ENCODE measurements at places on chromosomes 13 and 19.

GRCh38 chr13:114071410-114071809 is 61.0 kb downstream of the RASA3 start:
- no peak for DNase-seq

DNA sequence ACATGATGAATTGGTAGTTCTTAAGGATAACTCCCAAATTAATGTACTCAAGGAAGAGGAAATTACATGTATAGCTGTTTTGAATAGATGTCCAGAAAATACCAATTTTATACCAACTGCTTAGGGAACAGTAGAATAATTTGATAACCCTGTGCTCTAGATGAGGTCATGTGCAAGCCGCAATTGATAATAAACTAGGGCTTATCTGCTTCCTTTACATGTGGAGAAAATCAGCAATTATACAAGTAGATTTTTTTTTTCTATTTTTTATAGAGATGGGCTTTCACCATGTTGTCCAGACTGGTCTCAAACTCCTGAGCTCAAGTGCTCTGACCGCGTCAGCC is 9.3 kb downstream of the TPT1 start:
- DNase-seq: no peak

DNA sequence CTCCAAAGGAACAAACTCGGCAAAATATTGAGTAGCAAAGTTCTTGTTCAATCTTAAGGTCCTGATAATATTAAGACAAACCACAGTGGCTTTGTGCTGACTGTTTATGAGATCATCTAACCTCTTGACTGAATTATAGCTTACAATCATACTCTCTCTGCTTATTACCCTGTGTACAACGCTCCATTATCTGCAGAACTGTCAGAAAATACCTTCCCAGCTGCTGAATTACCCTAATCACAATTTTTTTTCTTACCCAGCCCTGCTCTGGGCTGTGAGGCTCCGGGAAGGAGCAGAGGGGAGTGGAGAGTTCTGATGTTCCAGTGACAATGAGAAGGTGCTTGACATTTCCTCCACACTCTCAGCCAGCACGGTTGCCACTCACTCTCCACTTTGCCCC is 64.8 kb downstream of the DCT start:
- DNase-seq: no peak

DNA sequence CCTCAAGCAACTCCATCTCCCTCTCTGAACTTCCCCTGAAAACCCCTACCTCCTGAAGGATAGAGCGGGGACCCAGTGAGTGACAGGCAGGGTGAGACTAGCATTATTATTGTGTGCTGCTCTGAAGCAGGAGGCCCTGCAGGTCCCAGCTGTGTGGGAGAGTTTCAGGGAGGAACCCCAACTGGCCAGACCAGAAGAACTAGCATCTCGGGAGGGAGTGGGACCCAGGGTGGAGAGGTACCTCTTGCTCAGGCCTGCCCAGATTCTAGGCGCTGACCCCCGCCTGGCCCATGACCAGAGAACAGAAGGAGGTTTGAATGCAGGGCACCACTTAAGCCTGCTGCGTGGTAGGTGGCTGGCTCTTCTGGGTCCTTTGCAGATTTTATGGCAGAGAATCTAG is 5.7 kb upstream of the LYPD3 start:
- DNase-seq: no peak

DNA sequence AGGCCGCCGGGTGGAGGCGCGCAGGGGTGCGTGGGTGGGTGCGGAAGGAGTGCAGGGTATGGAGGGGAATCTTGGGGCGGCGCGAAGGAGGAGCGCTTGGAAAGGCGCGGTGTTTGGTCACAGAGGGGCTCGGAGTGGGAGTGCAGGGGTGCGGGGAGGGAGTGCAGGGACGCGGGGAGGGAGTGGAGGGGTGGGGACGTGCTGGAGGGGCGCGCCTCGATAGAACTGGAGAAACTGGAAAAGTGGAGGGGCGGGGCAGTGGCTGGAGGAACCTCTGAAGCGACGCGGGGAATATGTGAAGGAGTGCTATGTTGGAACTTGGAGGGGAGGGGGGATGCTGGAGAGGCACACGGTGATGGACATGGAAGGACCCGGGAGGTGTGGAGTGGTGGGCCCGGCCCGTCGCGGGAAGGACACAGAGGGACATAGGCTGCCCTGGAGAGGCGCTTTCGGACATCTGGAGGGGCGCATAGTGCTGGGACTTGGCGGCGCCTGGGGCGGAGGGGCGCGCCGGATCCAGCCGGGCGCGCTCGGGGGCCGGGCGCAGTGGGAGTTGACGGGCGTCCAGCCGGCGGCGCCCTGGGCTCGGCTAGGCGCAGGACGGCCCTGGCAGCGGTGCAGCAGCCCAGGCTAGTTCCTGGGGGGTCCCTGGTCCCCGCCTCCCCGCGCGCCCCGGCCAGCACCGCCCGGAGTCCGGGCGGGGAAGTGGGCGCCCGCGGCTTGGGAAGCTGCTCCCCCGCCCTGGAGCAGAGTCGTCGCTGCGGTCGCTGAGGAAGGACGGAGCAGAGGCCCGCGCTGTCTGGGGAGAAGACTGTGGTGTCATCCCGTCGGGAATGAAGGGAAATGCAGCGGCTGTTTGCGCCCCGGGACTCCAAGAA is 20.8 kb upstream of the SGCG start:
- no peak for DNase-seq

DNA sequence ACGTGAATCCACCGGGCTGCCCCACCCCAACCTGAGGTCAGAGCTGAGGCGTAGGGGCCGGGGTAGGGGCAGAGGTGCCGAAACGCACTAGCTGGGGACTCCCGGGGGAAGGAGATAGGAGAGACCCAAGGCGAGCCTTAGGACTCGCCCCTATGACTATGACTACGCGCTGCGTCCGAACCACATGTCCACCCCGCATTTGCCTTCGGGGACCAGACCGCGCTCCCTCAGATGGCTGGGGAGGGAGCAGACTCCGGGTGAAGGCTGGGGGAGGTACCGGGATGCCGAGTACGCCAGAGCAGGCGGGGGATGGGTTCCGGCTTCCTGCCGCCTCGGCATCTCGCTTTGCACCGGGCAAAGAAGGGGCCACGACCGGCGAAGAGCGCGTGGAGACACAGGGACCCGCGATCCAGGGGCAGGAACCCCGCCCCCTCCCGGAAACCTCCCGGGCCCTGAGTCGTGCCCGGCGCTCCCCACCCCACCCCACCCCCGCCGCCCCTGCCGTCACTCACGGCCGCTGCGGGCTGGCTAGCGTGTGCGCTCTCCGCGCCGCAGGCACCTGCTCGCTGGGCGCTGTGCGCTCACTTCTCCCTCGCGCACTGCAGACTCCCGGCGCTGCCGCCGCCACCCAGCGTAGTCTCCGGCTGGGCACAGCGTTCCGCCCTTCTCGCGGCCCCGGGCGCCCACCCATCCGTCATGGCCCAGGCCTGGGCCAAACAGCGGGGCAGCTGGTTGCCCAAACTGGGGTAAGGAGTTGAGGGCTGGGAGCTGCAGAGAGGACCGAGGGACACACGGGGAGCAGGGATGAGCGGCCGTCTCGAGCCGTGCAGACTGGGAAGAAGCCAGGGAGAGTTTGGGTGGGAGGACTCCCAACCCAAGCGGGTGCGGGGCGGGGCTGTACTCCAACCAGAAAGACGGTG is 622 bp upstream of the VSTM2B start:
- no peak for DNase-seq

- DNase-seq: no peak
Observed at GRCh38 chr13:20395061-20395916, 130.4 kb downstream of the CRYL1 start.

DNA sequence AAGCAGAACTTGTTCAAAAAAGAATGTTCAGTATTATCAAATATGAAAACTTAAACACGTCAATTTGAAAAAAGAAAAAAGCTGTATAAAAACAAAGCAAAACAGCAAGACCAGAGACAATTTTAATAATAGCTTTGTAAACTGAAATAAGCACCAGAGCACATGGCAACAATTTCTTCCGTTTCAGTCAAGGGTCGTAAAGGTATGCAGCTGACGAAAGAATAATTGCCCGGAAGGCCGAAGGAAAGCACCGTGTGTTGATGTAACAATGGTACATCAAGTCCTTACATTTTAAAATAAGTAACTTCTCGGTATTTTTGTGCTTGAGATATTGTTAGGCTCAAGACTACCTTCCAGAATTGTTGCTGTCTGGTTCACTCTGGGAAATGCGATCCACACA is 1.7 kb downstream of the PROSER1 start:
- no peak for DNase-seq

- DNase-seq: peak; percentile 92
Observed at GRCh38 chr19:12639901-12640613, 26.5 kb downstream of the MAN2B1 start.

- DNase-seq: no peak
Observed at GRCh38 chr19:27734496-27735220, 1478.3 kb downstream of the UQCRFS1 start.

DNA sequence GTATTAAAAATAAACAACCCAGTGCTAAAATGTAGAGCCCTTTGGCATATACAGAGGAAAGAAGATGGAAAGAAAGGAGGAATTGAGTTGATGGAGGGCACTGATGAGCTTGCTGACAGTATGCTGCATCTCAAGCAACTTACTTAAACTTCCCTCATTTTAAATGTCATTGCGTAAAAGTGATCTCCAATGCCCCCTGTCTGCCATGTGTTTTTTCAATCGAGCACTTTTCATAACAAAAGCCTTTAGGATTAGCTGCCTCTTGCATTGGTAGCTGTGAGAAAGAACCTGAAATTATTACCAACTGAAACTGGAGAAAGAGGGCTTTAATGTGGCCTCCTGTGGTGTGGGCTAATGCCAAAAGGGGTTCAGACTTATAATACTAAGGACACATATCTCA is 541.6 kb downstream of the SUCLA2 start:
- no peak for DNase-seq

- DNase-seq: no peak
Observed at GRCh38 chr13:21964686-21965085, 293.8 kb downstream of the FGF9 start.

DNA sequence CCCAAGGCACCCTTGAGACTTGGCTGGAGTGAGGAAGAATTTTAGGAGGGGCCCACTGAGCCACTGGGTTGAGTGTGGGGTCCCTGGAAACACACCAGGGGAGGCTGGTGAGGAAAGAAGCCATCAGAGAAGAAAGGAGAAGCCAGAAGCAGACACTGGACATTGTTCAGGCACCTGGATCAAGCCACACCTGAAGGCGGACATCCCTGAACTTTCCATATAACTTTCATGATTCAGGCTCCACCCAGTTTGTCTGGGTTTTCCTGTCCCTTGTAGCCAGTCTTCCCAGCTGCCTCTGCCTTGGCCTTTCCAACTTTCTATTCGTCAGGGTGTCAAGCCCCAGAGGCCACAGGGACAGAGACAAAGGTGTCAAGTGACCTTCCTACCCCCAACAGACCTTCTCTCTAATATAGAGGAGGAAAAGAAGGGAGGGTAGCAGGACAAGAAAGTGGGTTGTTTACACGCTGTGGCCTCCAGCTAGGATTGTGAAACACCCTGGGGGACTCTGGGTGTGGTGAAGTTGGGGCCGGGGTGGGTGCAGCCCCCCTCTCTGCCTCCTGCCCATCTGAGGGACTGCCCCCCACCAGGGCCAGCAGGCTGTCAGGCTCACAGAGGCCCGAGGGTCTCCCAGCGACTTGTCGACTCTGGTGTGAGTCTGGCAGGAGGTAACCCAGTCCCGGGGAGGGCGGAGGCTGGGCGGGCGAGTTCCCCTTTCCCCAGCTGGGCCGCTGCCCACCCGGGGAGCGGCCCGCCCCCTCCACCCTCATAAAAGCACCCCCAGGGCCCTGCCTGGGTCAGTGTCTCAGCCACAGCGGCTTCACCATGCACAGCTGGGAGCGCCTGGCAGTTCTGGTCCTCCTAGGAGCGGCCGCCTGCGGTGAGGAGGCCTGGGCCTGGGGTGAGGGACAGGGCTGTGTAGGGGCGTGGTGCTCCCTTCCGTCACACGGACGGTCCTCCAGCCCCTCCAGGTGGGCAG is at the start of gene CFD:
Gene CFD (plus strand): TSS at position 797 of the 976 bp plus-strand sequence. CDS start 26 bp downstream, at position 823.
- no peak for DNase-seq

- no peak for DNase-seq
Observed at GRCh38 chr19:20334760-20335159, 167.7 kb downstream of the ZNF486 start.

DNA sequence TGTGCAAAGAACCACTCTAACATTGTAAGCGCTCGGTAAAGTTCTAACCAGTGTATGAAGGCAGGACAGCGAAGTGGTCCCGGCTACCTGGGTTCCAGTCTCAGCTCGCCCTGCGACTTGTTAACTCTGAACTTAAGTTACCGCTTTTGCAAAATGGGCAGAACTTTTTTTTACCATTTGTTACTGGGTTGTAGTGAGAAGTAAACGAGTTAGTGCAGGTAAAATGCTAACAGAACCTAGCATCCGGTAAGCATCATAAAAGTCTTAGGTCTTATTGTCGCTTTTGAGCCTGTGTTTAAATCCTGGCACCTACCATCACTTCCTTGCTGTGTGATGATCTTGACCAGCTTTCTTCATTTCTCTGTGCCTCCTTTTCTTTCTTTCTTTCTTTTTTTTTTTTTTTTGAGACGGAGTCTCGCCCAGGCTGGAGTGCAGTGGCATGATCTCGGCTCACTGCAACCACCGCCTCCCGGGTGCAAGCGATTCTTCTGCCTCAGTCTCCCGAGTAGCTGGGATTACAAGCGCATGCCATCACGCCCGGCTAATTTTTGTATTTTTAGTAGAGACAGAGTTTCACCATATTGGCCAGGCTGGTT is 734 bp upstream of the TRMT1 start:
- DNase-seq: no peak

GRCh38 chr19:15563931-15564330 is 51.1 kb upstream of the CYP4F8 start:
- DNase-seq: no peak

- DNase-seq: no peak
Observed at GRCh38 chr13:114126789-114127472, 5.5 kb downstream of the RASA3 start.

GRCh38 chr19:41617941-41618730 is 8.7 kb downstream of the CEACAM4 start:
- no peak for DNase-seq

- no peak for DNase-seq
Observed at GRCh38 chr13:75404726-75405125, 77.2 kb downstream of the TBC1D4 start.

DNA sequence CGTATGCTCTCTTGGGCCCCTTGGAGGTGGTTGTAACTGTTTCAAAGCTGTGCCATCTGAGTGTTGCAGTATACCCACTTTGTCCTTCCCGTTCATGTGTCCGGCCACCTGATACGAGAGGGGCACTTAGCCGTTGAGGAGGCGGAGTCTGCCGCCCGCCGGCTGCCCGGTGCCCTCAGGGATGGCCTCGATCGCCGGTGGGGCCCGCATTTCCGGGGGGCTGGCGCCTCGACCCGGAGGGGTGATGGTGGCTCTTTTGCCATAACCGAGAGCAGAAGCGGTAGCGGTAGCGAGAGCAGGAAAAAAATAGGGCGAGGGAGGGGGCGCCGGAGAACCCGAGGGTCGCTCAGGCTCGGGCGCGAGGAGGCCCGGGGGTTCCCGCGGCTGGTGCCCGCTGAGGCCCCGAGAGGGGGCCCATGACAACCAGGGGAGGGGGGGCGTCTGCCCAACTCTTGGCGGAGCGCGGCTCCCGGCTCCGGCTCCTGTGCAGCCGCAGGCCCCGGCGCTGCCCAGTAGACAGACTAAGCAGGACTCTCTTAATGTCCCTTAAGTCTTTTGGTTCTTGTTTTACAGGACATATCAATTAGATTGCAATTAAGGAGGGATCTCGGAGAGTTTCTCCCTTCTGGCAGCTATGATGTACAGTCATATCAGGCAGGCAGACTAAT is 342.7 kb upstream of the SGCG start:
- no peak for DNase-seq

- no peak for DNase-seq
Observed at GRCh38 chr19:38443458-38443999, 10.0 kb downstream of the RYR1 start.

Data from activated naive CD4-positive, alpha-beta T cell treated with anti-CD3 and anti-CD28 coated beads, Interleukin-2, amount 50 U/mL, for 72 hours (primary cell).